Mesothelial cell of epicardium (in vitro differentiated cells): ENCODE measurements at places on chromosomes 5 and 9. TPM values are rescaled to one million over a fixed set of nuclear protein-coding genes. Genes with fewer than 3 reads are reported as not detected.

SPINK4 gene
- not detected in 3 replicates for total RNA-seq

DNA sequence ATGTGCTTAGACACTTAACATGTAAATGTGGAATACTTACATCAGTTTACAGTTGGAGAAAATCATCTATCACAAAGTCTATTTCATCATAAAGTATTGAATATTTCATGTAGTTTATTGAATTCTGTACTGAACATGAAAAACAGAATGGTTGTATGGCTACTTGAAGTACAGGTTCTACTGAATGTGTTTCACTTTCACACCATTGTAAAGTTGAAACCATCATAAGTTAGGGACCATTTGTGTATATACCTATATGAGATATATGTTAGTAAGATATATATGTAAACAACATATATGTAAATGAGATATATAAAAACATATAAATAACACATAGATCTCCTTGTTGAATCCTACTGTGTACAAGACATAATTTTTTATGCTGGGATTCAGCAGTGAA lies 63.0 kb upstream of the TAF11L2 start:
- DNase-seq = no peak

DNA sequence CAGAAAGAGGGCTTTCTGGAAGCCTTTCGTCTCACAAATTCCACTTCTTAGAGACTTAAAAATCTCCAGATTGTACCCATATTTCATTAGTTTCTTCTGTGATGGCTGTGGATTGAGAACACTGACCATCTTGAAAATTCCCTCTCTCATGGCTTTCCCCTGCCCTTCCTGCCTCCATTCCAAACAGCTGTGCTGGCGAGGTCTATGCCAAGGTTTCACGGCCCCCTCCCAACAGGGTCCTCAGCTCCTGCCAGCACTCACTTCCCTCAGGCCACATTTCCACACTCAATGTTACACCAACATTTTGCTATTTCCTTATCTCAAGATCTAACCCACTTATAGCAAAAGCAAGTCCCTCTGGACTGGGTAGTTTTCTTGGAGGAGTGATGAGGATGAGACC lies 40.3 kb upstream of the EQTN start:
- no peak for DNase-seq

DNA sequence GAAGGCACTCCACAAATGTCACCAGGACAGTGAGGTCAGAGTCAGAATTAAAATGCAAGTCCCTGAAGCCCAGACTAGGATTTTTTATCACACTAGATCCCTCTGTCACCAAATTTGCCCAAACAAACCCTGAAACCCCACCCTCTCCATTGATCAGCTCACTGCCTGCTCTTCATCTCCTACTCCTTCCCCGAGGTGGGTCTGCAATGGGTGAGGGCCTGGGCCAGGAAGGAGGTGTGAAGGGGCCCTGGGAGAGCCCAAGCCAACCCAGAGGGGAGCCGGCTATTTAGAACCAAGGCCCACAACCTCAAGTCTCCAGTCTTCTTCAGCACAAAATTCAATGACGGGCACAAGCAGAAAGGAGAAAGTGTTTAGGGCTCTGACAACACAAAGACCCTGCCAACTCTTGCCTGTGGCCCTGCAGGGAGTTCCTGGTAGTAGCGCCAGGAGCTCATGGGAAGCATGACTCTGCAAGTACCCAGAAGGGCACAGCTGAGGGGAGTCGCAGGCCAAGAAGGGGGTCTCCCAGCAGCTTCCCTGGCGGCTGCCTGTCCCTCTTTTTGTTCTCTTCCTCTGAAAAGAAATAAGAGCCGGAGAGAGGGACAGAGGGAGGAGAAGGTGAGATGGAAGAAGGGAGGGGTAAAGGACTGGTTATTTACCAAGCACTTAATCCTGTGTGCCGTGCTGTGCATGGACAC lies 5.5 kb downstream of the FOXI1 start:
- DNase-seq = no peak

DNA sequence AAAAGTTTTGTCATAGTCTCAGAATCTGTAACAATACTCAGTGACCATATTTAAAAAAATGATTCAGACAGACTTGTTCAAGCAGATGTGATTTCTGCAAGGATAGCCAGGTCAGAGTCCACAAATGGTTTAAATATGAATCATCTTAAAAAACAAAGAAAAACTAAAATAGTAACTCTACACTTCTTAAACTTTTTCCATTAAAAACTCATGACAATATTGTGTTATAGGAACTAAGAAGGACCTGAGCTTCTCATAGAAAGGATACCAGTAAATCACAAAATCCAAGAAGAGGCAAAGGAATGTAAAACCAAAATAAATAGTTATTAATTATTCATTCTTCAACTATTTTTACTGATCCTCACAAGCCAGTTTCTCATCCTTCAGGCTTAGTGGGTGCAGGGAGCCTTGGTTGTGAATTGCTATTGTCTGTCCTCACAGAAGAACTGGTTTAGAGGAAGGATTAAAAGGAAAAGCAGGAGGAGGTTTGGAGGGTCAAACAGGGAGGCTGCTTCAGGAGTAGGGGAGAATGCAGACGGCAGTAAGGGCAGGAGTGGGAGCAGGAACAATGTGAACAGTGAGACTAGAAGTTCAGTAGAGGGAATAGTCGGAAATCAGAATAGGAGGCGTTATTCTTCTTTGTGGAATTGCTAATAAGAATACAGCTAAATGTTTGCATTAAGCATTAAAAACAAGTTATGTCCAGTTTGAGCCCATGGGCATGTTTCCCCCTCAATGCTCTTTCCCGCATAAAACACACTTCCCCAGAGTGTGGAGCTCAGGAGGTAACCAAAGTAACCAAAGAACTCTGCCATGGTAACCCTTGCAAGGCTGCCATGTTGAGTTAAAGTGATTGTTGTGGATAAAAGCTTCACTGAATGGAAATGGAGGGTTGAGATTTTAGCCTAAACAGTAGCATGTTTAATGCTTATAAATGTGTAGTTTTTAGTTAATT lies 110.7 kb downstream of the CCDC192 start:
- no peak for DNase-seq

DNA sequence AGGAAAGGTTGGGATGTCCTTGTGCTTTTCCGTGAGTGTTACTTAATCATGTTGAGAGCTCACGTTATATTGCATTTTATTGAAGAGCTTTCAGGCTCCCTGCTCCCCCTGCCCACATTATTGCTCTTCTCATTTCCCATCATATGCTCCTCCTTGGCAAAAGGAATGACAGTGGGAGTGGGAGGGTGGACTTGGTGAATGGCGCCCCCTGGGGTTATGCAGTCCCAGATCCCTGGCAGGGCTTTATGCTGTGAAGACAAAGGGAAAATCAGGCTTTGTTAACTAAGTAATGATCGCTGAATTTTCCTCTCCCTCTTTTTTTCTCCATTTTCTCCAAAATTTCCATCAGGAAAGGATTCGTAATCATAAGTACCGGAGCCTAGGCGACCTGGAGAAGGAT lies 166.6 kb downstream of the SMARCA2 start:
- DNase-seq = no peak

DNA sequence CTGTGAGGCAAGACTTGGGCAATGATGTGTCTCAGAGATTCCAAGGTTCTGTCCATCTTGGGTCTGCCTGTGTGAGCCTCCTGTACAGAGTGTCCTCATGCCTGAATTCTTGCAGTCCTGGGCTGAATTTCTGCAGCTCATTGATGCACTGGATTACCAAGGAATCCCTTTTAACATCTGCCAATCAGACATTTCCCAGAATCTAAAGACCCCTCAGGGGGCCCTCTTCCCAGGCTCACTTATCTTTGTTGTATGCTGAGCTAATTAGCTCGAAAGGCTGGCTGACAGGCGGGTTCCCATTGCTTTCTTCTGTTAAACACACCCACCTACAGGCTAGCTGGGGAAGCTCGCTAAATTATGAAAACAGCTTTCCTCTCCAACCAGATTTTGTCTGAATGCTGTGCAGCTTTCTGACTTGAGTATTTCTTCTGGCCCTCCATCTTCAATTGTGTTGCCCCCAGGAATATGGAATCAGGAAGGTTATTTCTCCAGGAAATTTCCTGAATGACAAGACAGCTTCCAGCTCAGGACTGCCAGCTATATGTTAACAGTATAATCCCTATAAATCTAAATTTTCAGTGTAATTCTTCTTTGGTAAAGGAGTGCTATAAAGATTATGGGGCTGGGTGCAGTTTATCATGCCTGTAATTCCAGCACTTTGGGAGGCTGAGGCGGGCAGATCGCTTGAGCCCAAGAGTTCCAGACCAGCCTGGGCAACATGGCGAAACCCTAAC lies at the start of gene LIX1:
TSS of gene LIX1 (minus strand) at position 91 of the 734 bp plus-strand sequence. CDS start at position 56, 35 bp downstream.
- no peak for DNase-seq

ADAM19 gene
- total RNA-seq = 17.1 to 19.7 TPM (median 19.7 TPM) in 3 replicates

DNA sequence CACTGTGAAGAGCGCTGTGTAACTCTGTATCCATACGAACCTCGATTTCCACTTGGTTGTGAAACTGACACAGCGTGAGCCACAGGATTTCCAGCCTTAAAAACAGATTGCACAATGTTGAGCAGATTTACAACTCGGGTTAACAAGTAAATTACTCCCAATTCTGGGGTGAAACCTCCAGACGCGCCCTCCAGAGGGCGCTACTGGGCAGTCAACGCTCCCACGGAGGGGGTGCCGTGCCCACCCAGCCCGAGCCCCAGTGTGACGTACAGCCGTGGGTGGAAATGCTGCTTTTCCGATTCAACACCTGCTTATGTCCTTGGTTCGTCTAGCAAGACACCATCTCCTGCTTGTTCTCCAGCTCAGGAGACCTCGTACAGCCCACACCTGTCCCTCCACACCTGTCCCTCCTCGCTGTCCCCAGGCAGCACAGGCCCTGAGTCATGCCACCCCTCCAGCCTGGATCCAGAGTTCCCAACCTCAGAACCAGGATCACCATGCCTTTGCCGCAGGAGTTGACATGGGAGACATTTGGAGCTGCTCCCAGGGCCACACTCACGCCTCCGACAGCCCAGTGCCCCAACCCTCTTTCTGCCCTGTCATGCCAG lies 34.4 kb upstream of the SLC6A3 start:
- DNase-seq = no peak

DNA sequence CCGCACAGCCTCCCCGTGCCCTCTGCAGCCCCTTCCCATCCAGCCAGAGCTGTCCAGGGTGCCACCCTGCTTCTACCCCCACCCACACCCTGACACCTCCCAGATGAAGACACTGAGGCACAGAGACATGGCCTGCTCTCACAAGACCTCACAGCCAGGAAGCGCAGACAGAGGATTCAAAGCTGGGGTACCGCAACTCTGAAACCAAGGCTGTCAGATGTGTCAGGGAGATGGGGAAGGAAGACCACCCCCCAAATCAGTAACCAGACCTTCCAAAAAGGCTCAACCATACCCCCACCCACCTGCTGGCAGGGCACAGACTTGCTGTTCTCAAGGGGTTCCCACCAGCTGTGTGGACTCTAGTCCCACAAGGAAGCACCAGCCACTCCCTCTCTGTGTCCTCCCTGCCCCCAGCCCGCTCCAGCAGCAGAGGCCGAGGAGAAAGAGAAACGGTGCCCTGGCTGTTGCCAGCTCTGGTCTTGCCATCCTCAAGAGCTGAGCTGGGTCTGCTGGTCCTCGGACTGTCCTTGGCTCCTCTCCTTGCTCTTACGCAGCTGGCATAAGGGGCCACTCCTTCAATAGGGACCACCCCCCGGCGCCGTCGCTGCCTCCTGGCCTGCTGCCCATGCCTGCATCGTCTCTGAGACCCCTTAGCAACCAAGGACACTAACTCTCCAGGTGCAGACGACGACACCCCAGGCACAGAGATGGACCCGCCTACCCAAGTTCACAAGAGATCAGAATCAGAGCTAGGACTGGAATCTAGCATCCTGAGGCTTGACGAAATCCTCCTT lies 699 bp downstream of the AKNA start:
- no peak for DNase-seq

DNA sequence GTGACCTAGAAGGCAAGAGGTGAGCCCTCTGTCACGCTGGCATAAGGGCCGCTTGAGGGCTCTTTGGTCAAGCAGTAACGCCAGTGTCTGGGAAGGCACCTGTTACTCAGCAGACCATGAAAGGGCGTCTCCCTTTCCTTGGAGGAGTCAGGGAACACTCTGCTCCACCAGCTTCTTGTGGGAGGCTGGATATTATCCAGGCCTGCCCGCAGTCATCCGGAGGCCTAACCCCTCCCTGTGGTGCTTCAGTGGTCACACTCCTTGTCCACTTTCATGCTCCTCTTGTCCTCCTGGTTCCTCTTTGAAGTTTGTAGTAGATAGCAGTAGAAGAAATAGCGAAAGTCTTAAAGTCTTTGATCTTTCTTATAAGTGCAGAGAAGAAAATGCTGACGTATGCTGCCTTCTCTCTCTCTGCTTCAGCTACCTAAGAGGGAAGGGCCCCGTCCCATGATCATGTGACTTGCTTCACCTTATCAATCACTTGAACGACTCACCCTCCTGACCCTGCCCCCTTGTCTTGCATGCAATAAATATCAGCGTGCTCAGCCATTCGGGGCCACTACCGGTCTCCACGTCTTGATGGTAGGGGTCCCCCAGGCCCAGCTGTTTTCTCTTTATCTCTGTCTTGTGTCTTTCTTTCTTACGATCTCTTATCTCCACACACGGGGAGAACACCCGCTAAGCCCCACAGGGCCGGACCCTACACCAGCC lies 16.7 kb upstream of the SCGB3A1 start:
- DNase-seq = no peak

MYORG gene
- total RNA-seq = 4.2 to 5.5 TPM (median 4.9 TPM) in 3 replicates

DNA sequence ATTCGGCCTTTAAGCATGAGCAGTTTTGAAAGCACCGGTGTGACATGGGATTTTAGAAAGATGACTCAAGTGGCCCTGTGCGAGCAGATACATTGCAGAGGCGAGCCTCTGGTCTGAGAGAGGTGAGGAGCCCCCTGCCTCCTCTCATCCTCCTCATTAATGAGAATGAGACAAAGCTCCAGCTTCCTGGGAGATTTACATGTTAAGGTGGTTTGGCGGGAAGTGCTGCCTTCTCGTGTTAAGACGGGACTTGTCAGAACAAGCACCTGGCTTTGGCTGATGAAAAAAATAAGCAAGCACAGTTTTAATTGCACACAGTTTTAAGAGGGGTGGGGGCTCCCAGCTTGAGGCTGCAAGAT lies 68.1 kb downstream of the ACTL7B start:
- DNase-seq = no peak

GRCh38 chr9:33903157-33903780 lies 86.3 kb downstream of the UBE2R2 start:
- no peak for DNase-seq

- DNase-seq = no peak
These were observed 16.5 kb upstream of the SRFBP1 start for GRCh38 chr5:121945261-121945660.
